ENCODE measurements at places on chromosomes 11 and 22. TPM values are rescaled to one million over a fixed set of nuclear protein-coding genes. Genes with fewer than 3 reads are reported as not detected.

DNA sequence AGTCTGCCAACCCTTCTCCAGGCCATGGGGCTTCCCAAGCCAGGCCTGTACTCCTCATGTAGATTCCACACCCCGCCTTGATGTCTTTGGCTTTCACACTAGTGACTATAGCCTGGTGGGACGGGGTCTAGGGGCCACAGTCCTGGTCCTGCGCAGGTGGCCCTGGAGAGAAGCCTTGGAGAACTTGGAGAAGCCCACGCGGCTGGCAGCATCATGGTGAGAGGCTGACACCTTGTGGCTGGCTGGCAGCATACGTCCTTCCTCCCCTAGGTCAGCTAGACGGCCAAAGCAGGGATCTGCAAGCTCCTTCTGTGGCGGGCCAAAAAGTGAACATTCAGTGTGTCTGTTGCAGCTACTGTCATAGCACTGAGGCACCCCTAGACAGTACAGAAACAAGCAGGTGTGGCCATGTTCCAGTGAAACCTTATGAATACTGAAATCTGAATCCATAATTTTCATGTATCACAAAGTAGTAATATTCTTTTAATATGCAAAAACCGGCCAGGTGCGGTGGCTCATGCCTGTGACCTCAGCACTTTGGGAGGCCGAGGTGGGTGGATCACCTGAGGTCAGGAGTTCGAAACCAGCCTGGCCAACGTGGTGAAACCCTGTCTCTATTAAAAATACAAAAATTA lies 42.0 kb downstream of the FAM83F start:
- DNase-seq, result no peak

GRCh38 chr11:70545610-70545912 lies 147.2 kb downstream of the CTTN start:
- no peak for DNase-seq

DNA sequence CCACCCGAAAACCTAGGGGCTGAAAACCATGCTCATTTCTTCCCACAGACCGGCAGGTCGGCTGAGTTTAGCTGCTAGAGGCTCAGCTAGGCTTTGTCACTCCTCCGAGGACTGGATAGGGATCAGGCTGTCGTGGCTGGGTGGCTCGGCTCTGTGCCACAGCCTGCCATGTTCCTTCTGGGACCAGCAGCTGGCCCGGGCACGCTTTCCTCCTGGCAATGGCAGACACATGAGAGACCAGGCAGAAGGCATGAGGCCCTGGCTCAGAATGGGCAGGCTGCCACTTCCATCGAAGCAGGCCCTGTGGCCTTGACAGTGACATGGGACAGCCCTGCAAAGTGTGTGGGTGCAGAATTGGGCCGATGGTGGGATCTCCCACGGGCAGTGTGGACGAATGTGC lies 20.9 kb downstream of the PARVG start:
- DNase-seq, result no peak

- no peak for DNase-seq
Measured at GRCh38 chr11:119134389-119134978, 13.1 kb downstream of the HINFP start.

DNA sequence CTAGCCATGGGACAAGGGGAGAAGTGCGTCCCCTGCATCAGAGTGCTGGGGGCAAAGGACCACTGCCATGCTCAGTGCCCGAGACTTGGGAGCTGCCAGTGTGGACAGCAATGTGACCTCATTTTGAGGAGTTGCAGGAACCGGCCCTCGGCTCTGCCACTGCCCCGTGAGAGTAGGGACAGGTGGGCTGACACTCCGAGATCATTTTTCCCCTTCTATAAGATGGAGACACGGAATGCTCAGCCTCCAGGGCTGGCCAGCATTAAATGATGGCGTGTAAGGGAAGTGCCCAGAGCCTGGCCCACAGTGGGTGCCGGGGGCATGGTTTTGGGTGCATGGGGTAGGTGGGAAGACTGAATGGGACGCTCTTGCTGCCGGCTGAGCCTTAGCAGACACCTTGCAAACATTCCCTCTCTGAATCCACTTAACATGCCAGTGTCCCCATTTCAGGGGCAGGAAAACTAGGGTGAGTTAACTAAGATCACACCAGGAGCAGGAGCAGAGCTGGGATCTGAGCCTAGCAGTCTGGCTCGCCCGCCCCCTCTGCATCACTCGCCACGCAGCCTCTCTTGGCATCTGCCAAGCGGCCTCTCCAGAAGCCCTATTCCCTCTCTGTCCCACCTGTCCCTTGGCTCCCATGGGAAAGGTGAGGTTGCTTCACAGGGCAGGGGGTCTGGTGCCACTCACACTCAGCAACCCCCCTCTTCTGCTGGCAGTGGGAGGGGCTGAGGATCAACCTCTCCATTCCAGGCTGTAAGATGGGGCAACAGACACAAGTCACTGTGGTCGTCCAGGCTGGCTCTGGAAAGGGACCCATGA lies 13.6 kb downstream of the NPTXR start:
- DNase-seq, result no peak

DNA sequence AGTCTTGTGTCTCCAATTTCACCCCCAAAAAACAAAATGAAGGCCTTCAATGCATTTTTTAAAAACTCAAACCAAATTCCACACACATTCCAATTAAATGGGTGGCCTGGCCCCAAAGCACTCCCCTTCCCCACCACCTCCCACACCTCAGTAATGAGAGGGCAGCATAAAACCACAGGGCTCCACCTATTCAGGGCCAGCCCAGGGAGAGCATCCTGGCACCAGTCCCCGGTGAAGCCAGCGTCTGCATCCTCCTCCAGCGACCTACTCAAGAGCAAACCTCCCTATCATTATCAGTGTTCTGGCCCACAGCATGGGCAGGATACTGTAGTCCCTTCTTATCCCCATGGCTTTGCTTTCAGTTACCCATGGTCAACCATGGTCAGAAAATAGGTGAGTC lies 17.8 kb upstream of the OR8B8 start:
- DNase-seq, result no peak

- no peak for DNase-seq
Measured at GRCh38 chr11:72226701-72227100, 2.1 kb downstream of the INPPL1 start.

GRCh38 chr11:56543739-56544138 lies 682 bp upstream of the OR5M11 start:
- no peak for DNase-seq

- DNase-seq, result peak; percentile 90
Measured at GRCh38 chr22:49961601-49962011, 1.0 kb downstream of the PIM3 start.

GRCh38 chr11:61342207-61342803 lies 9.3 kb downstream of the TKFC start:
- no peak for DNase-seq

- peak; percentile 79 for DNase-seq
Measured at GRCh38 chr22:29260601-29261315, 7.0 kb downstream of the RHBDD3 start.

DNA sequence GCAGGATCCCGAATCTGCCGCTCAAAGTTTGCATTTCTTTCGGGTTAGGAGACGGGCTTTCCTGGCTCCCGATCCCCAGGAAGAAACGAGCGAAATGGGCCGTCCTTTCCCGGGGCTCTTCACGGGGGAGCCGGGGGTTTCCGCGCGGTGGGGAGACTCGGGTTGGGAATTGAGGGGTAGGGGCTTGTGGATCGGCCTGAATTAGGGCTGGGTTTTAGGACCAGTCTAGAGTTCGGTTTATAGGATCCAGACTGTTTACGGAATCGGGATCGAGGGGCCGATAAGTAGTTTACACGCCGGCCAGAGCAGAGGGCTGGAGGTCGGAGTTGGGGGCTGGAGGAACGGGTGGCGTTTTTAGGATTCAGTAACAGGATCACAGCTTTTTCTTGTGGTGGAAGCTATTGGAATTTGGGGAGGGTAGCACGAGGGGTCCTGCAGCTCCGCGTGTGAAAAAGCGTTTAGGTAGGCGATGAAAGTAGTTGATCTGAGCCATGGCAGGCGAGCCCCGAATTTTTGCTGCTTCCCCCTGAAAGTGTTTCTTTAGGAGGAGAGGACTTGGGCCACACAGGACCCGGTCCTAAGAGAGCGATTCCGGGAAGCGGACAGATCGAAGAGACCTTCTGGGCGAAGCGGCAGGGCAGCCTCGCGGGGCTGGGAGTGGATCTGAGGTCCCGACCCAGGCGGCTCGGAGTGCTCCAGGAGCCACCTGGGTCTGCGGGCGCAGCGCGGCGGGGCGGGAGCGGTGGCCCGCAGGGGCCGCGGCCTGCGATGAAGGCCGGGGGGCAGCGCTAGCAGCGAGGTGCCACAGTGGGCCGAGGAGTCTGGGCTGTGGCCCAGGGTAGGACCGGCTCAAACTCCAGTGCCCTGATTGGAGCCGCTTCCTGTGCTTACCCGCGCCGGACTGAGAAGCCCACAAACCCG lies 1.6 kb downstream of the PKNOX2 start:
- DNase-seq, result no peak

DNA sequence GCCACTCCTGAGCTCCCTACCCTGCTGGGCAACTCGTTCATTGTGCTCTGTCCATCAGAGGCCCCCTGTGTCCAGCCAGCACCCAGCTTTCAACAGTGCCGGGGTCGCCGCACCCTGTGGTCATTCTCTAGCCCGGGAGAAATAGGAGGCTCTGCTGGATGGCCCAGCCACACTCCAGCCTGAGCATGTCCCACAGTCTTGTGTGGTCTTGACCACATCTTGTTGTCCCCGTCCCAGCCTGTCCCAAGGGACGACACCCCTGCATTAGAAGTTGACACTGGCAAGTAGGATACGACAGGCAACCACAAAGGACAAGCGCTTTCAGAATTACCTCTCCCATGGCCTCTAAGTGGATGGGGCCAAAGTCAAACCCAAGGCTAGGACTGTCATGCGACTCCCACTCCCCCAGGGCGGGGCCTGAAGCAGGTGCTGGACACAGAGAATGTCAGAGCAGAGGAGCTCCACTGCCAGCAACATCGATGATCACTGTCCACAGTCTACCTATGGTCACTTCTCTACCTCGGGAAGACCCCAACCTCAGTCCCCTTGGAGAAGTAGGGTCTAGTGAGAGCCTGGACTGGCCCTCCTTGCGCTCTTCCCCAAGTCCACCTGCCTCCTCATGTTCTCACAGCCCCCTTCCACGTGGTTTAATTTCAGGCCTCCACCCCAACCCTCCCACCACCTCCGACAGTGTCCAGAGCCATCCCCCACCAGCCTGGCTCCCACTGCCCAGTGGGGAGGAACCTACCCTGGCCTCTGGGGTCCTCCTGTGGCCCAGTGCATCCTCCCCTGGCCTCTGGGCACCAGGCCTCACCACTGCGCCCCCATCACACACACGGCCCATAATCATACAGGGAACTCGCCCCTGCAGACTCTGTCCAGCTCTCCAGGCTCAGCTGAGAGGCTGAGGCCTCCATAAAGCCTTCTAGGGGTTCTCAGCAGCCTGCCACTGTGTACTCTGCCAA lies 4.4 kb upstream of the DGCR2 start:
- no peak for DNase-seq

DNA sequence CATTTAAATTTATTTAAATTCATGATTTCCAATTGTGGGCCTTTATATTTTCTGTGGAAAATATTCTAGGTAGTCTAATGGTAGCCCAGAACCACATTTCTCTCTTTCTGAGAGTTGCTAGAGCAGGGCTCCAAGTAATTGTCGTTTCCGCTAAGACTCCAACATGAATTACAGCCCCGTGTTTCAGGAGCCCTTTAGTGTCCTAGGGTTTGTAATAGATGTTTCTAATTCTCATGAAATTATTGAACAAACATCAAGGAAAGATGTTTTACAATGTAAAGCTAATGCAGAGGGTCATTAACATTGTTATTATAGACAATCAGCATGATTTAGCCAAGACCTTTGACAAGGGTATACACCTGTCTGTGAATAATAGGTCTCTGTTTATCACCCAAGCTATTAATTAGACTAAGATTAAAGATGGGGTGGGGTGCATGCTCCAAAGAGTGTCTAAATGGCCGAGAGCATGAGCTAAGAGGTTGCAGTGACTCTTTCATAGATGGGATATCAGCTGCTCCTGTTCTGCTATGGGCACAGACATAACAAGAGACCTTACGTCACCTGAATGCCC lies 81.8 kb upstream of the NTM start:
- no peak for DNase-seq

DNA sequence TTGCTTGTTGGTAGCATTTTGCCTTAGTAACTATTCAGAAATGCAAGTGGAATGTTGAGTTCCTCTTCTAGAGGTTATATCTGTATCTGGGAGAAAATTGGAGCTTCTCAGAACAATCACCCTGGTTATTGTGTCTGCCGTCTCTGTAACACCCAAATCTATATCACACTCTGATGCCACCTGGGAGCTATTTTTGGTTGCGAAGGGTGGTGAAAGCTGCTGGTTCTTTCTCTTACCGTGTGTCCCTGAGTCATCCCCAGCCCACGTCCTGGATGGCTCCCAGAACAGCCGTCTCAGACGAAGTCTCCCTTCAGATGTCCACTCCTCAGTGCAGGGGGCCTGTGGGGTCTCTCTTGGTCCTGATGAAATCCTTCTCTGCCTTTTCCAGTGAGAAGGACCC lies 83.5 kb downstream of the C22orf31 start:
- DNase-seq, result no peak

- no peak for DNase-seq
Measured at GRCh38 chr22:44204739-44205515, 24.2 kb downstream of the PARVG start.

DNA sequence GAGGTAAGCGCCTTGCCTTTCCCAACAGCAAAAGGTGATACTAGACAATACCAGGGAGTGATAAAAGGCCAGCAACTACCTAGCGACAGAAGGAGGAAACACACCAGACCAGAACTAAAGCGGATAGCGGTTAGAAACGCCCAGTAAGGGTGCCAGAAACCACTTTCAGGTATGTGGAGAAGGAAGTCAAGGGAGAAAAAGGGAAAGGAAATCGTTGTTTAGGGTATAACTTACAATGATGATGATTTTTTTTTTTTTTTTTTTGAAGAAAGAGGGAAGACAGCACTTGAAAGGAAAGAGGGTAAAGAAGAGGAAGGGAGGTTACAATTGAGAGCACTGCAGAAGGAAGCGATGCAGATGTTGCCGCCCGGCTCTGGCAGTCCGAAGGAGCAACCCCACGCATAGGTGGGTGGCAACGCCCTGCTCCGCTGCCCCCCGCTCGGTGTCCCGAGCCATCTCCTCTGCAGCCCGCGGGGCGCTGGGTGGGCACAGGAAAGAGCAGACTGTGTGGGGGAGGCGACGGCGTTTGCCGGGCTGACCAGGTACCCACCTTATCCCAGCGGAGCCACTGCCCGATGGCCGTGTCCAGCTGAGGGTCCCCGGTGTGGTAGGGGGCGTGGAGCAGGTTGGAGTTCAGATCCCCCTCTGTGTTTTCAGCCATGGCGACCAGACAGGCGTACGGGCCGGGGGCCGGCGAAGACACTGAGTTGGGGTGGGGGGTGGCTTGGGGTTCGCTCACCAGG lies 561 bp downstream of the PGM2L1 start:
- DNase-seq, result peak; percentile 87

GRCh38 chr22:27597703-27598444 lies 203.7 kb downstream of the MN1 start:
- DNase-seq, result no peak

- DNase-seq, result peak; percentile 79
Measured at GRCh38 chr11:64060263-64060860, 24.6 kb downstream of the FLRT1 start.

SEPTIN3 gene
- total RNA-seq, result 1.3 TPM

OR2AG1 gene
- total RNA-seq, result not detected

GPR83 gene
- total RNA-seq, result not detected

PATE3 gene
- not detected for total RNA-seq

EMID1 gene
- total RNA-seq, result 5.0 TPM

B4GALNT4 gene
- 0.23 TPM for total RNA-seq

FAM180B gene
- total RNA-seq, result not detected

RELT gene
- total RNA-seq, result 27.0 TPM

PRG2 gene
- total RNA-seq, result 1.4 TPM

LARGE2 gene
- total RNA-seq, result 6.3 TPM

MUC5AC gene
- 1.0 TPM for total RNA-seq
